ENCODE measurements at places on chromosomes 4 and X.

GRCh38 chr4:8245884-8246833, 23.4 kb upstream of the HTRA3 start:
- DNase-seq = no peak

DNA sequence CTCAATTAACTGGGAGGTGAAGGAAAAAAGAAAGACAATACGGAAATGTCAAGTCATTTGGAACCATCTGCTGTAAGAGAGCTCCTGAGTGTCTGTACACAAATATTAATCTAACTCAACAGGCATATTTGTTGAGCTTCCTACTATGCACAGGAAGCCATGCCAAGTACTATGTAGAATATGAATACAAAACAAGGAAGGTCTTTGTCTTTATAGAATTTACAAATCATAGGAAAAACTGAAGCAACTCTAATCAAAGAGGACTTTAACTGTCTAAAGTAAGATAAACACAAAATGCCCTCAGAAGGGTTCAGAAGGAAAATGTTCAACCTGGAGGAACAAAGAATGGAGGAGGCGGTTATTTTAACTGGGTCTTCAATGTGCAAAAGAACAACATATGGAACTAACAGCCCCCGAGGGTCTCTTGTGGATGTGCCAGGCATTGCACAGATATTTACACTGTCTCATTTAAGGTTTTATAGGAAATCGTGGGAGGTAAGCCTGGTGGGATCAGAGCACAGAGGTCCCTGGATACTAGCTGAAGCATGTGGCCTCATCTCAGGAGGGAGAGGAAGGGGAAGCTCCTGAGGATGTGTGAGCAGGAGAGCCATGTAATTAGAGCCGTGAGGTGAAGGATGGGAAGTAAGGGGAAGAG, 5.8 kb downstream of the FAM114A1 start:
- DNase-seq = peak; percentile 9

DNA sequence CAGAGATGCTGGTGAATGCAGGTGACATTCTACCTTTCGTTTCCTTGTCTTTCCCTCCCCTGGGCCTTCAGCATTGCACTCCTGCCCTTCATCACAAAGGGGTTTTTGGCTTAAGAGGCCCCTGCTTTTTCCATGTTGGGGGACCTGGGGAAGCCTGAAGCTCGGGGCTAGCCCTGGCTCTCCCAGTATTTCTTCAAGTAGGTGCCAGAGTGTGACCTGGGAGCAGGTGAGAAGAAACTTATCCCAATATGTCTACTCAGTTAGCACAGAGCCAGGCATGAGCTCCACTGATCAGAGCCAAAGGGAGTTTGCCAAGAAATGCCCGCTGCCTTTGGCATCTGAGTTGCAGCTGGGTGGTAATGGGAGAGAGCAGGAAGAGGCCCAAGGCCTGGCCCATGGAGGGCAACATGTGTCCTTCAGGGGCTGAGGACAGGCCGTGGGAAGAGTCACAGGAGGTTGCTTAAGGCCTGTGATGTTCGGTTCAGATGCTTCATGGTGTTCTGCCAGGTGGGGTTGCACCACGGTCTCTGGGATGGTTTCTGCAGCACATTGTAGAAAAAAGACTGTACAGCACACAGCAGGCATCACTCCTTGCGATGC, 7.6 kb downstream of the PRRG3 start:
- DNase-seq = no peak

GRCh38 chrX:15425024-15425423, 40.8 kb upstream of the VEGFD start:
- no peak for DNase-seq

- no peak for DNase-seq
These were observed 58.7 kb upstream of the STARD8 start for GRCh38 chrX:68588602-68589371.

DNA sequence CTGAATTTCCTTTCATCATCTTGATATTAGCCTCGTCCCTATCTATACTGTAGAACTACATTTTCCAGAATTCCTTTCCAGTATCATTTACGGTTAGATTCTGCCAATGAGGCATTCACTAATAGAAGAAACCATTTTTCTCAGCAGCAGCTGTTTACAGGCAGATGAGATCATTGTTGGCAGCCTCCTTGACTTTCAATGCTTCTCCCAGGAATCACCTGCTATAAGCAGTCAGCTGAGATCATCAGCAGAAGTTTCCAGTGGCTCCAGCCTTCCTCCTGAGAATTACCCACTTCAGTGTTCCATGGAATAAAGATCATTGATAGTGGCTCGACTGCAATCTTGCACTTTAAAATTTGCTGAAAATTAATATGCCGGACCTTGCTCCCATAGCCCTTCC, 157.3 kb upstream of the TET2 start:
- peak; percentile 9 for DNase-seq

DNA sequence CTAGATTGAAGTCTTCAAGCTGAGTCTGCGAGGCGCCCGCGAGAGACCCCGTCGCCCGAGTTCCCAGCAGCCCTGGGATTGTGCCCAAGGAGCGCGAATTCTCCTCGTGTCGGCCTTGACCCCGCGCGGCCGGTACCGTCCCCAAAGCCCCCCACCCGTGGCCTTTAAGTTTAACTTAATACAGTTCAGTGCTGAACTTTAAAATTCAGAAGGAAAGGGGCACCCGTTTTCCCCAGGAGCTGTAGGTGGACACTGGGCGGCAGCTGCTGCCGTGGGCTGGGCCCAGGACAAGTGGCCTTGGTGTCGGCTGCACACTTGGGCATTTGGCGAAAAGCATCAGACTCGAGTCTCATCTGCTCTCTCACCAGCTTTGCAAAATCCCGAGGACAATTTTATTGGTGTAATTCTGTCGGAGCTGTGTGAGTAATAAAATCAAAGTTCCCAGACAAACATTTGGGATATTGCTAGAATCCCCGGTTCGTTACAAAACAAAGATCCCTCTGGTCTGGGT, 634 bp downstream of the CWH43 start:
- DNase-seq = no peak

GRCh38 chr4:134740290-134740689, 538.7 kb upstream of the PABPC4L start:
- no peak for DNase-seq

GRCh38 chrX:74779175-74779574, 146.1 kb downstream of the NEXMIF start:
- no peak for DNase-seq

GRCh38 chr4:99817309-99817890, 773 bp downstream of the DAPP1 start:
- DNase-seq = no peak

- peak; percentile 13 for DNase-seq
These were observed 911.2 kb downstream of the FSTL5 start for GRCh38 chr4:161252520-161253141.

- DNase-seq = no peak
These were observed 18.1 kb upstream of the ADAD1 start for GRCh38 chr4:122360754-122361153.

DNA sequence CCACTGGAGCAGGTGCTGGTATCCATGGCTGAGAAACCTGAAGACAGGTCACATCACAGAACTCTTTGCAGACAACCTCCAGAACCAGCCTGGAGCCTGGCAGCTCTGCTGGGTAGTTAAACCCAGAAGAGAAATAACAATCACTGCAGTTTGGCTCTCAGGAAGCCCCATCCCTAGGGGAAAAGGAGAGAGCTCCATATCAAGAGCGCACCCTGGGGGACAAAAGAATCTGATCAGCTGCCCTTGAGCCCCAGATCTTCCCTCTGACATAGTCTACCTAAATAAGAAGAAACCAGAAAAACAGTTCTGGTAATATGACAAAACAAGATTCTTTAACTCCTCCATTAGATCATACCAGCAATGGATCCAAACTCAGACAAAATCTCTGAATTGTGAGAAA, 823.2 kb upstream of the FRG1 start:
- DNase-seq = no peak

DNA sequence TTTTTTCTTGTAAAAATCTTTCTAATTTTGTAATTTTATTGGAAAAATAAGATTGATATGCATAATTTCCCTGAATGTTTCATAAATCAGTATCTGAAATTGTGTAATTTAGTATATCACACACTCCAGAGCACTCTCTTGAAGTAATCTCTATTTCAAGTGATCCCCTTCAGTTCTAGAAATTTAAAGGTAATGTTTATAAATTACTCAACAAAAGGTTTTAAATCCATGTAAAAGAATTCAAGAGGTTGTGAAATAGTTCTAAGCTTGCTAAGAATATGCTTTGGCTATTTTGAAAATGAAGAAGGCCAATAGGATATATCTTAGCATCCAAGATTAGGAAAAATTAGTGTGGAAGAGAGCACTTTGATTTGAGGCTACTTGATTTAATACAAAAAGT, 28.2 kb downstream of the SMARCAD1 start:
- DNase-seq = no peak

All from HEK293T (cell line).